ENCODE measurements at places on chromosomes 7 and 10.

DNA sequence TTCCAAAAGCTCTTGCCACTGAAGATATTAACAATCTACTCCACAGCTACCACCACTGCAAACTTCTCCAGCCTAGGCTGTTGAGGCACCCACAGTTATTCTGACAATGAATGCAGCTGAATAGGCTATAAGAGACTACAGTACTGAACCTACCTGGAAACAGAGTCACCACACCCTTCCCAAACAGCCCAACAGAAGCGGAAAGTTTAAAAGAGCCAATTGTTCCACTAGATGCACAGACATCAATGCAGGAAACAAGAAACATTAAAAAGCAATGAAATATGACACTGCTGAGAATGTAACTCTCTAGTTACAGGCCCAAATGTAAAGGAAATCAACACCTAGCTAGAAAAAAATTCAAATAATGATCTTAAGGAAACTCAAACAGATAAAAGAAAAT is 64.5 kb upstream of the PLA2G12B start:
- no peak for DNase-seq

GRCh38 chr10:95562341-95562965 is 1.3 kb upstream of the SORBS1 start:
- no peak for DNase-seq

DNA sequence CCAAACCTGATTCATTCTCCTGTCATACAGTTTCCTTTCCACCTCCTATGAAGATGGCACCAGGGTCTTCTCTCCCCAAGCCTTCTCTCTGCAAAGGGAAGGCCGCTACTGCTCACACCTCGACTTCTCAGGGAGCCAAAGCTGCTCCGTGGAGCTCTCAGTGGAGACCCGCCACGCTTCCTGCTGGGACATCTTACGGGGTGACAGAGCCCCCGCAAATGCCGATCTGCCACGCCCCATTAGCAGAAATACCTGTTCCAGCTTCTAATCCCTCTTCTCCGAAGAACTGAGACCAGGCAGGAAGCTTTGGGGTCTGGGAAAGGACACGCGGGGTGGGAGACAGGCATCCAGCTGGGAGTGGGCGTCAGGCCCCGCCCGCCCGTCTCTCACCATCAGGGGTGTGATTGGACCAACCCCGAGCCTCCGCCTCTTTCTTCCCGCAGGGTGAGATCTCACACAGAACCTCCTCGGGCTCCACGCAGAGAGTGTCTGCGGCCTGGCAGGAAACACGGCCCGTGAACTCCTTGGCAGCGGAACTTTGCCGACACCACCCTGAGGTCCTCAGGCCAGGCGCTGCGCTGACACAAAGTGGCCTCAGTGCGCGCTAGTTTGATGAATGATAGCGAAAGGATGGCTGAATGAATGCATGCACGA is 12.0 kb upstream of the CALML5 start:
- DNase-seq, result no peak

DNA sequence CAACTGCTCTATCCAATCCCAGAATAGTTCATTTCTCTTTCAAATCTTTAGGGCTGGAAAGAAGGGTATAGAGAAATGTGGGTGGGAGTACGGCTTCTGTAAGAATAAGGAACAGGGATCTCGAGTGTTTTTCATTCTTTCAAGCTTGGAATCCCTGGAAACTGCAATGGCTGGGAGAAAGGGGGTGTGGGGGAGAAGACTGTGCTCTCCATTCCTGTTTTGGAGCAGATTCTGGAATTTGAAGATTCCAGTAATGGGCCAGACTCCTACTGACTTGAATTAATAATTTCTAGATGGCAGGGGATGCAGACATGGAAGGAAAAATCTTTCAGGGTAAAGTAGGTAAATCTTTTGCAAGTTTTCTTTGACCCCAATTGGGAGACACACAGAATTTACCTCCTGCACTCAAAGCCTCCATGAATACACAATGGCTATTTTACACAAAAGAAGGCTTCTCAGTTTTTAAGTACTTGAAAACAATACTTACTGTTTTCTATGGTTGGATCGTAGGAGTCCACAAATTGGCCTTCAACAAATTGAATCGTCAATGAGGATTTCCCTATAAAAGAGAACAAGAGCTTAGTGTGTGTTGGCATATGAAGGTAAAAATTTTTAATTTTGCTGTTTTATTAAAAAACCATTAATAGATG is 29.1 kb downstream of the RHEB start:
- DNase-seq, result no peak

DNA sequence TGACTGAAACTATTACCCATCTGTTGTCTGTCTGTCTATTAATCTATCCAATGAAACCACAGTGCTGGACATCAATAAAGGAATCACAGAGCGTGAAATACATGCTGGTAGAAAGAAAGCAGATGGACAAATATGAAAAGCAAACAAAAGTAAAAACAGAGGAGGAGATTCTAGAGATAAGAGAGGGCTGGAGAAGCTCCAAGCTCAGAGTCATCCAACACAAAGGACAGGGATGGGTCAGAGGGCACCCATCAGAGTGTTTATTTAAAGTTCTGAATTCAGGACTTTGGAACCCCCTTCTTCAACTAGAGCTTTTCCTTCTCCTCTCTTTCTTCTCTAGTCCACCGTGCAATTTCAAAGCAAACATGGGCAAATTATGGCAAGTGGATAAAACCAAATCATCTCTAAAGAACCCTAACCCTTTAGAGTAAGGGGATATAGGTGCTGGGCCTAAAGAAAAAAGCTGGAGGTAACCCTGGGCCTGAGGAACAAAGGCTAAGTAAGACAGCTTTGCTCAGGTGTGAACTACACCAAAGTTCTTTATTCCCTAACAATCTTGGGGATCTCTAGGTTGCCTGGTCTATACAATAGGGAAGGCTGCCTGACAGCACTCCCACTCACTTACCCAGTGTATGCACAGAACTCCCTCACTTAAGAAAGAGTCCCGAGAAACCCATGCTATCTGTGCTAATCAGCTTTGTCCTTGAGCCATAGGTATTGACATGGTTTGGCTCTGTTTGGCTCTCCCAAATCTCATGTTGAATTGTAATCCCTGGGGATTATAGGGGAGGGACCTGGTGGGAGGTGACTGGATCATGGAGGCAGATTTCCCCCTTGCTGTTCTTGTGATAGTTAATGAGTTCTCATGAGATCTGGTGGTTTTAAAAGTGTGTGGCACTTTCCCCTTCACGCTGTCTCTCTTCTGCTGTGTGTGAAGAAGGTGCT is 97.0 kb downstream of the BAMBI start:
- no peak for DNase-seq

DNA sequence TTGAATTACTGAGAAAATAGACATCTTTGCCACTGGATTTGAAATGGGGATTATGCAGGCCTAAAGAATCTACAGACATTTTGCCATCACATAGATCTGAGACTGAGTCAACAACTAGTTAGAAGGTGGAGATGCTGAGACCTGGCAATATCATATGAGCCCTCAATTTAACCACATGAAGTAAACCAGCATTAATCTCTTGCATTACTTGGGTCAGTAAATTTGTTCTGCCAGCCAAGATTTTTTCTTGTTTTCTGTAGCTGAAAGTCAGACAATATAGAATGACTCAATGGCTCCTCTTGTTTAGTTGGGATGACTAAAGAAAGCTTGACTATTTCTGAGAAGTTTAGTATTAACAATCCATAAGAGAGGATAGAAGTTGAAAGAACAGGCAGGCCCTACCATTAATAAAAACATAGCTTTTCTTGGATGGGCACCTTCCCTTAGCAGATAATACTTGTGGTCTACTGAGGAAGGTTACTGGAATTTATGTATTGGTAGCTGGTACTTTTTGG is 396.7 kb upstream of the SORCS1 start:
- DNase-seq, result no peak

DNA sequence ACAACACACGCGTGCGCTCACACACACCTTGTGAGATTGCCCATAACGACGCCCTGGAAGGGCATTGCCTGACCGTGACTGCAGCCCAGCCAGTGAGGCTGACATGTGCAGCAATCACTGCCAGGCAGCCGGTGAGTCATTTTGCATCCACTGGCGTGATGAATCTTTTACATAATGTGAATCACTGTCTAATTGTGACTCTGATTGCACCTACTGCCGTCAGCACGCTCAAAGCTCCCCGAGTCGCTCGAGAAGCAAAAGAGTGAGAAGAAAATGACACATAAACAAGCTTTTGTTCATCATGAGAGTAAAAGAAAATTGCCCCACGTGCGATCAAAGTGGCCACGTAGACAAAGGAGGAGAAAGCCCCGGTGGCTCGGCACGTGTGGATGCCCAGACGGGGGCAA is 117.4 kb upstream of the PFKP start:
- DNase-seq, result peak; percentile 30

- no peak for DNase-seq
Measured at GRCh38 chr7:145737617-145738016, 379.0 kb upstream of the CNTNAP2 start.

- DNase-seq, result no peak
Measured at GRCh38 chr10:131703941-131704340, 196.9 kb upstream of the PPP2R2D start.

DNA sequence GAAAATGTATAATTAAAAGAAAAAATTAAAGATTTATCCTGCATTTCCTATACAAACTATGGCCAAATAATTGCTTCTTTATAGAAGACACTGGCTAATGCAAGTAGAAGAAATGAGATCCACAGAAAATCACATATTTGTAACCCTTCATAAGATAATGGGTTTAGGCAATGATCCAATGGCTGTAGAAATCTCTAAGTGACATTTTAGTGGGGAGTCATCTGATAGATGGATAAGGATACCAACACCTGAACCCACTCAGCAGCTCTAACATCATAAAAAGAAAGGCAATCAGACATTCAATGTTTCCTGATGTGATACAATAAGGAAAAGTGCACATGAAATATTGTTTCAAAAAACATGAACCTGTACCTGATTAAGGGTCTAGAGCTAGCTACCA is 297.5 kb downstream of the CXCL12 start:
- DNase-seq, result no peak

- DNase-seq, result no peak
Measured at GRCh38 chr7:33685981-33686683, 219.2 kb upstream of the BMPER start.

DNA sequence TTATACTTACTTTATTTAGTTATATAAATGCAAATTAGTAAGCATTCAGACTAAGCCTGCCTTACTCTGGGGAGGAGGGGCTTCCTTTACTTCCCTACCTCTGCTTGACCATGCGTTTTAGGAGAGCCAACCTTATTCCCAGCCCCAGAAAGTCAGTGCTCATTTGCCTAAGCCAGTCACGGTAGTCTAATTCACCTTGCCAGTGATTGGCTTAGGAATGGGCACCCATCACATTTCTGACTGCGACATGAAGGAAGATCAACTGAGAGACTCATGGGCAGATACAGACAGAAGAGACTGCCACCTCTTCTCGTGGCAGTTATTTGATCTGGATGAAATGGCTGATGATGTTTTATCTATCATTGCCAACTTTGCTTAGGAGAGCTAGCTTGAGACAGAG is 29.5 kb downstream of the RPA3 start:
- no peak for DNase-seq

Measured in activated CD4-positive, alpha-beta T cell treated with anti-CD3 and anti-CD28 coated beads for 24 hours (primary cell).